H4 (cell line): ENCODE measurements at places on chromosomes 11 and 22.
A peak's percentile ranks its signal among the peaks of the same experiment; 100 is the strongest.

DNA sequence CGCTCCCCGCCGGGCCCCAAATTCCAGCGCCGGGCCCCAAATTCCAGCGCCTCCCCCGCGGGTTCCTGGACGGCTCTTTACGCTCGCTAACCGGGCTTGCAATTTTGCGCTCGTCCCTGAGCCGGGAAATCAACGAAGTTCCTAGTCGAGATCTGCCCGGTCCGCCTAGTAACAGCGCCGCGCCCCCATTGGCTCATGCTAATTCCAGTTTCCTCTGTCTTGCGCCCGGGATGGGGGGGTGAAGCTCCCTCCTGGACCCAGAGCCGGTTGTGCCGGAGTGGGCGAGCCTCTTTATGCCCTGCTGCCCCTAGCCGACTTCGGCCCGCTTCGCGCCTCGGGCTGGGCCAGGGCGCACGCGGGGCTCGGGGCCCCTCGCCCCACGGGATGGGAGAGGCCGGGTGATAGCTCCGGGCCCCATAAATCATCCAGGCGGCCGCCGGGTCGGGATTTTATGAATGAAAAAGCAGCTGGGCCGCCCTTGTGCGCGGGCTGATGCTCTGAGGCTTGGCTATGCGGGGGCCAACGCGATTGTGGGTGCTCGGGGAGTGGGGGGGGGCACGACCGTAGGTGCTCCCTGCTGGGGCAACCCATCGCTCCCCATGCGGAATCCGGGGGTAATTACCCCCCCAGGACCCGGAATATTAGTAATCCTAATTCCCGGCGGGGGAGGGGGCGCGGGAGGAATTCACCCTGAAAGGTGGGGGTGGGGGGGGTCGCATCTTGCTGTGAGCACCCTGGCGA lies 1.8 kb upstream of the CCND1 start:
- peak; percentile 94 for DNase-seq

GRCh38 chr11:129364143-129364654 lies 11.4 kb upstream of the BARX2 start:
- DNase-seq, result peak; percentile 91

- DNase-seq, result no peak
These were observed 3.0 kb downstream of the YWHAH start for GRCh38 chr22:31947296-31947695.

DNA sequence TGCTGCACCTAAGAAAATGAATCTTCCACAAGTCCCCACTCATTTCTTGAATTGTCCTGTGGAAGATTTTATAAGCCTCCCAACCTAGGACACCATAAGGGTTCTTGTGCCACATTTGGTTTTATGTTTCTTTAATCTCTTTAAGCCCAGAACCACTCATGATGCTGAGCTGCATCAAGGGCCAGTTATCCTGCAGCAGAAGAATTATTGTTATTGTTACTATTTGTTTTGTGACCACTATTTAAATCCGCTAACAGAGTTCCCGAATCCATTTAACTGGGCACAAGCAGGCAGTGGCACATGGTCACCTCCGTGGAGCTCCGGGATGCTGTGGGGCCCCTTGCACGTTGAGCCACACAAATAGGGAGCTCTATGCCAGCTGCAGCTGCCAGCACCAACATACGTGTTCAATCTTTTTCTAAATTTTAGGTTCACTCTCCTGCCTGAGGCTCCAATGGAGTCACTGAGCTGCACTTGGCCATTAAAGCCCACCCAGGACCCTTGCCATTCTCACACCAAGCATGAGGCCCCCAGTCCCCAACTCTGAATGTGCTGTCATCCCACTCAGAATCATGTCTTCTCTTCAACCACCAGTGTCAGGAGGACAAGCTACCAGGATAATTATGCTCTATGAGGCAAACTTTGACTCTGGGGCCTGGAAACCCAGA lies 60.6 kb downstream of the DGCR2 start:
- DNase-seq, result no peak

DNA sequence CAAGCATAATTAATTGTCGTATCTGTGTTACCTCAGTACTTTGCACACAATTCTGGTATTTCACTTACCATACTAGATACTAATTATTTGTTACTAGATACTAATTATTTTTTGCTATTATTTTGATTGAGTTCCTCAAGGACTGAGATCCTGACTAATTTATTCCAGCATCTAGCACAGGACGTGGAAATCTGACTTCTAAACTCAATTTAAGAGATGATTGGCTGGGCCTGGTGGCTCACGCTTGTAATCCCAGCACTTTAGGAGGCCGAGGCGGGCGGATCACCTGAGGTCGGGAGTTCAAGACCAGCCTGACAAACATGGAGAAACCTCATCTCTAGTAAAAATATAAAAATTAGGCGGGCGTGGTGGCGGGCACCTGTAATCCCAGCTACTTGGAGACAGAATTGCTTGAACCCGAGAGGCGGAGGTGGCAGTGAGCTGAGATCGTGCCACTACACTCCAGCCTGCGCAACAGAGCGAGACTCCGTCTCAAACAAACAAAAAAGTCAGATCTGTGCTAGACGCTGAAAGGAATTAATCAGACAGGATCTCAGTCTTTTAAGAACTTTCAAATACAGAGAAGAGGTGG lies 527 bp upstream of the MRPL48 start:
- DNase-seq, result no peak

DNA sequence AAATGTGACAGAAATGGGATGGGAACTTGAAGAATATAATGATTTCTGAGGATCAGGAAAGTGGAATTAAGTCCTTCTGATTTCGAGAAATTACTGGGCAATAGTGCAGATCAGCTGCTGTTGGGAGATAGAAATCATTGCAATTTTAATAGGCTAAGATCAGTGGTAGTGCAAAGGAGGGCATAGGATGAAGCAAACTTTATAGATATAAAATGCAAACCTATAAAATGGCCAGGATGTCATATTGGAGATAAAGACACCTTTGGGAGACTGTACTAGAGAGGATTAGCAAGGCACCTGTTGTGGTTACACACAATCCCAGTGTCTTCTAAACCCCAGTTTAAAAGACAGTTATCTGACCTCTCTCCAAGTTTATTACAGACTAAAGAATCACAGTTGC lies 6.5 kb upstream of the MS4A7 start:
- no peak for DNase-seq

GRCh38 chr11:526192-526591 lies 9.2 kb downstream of the HRAS start:
- DNase-seq, result no peak

DNA sequence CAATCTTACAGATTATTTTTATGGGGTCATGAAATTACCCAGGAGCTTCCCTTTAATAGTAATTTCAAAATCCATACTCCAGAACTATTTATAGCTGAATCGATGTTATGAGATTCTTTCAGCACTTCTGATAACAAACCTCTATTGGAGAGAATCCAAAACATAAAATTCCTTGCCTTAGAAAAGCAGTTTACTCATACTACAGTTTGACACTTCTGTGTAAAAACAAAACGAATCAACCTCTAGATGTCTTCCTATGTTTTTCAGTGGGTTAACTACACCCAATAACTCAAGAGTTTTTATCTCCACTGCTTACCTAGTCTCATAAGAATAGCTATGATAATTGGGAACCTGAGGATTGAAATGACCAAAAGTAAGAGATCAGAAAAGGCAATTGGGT lies 35.6 kb downstream of the KIF18A start:
- no peak for DNase-seq

DNA sequence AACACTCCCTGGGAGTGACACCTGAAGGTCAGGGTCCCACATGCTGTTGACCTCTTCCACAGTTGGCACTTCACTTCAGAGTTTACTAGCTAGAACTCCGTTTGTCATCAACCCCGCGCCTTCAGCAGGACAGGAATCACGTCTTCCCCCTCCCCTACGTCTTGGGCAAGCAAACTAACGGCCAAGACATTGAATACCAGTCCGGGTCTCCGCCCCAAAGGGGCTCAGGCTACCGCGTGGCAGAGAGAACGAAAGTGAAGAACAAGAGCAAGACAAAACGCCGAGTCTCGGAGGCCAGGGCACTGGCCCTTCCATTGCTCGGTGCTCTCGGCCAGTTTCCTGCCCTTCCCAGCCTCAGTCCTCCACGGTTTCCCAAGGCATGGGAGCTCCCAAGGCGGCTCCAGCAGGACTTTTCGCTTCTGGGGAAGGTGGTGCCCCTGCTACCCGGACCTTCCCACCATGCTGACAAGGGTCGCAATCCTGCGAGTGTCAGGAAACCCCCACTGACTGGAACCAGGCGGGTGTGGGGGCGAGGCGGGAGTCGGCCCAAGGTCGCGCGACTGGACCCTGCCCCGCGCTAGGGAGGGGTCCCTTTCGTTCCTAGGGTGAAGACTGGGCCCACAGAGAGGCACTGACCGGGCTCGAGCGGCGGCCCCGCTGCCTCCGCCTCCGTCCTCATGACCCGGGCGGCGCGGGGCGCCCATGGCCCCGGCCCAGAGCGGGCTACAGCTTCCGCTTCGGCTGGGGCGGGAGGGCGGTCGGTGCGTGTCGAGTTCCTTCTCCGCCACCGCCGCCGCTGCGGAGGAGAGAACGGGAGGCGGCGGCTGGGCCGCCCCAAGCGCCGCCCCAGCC lies at the start of gene GUCD1:
Gene GUCD1, minus strand, starts transcription at position 826 of the 852 bp plus-strand sequence. Its CDS starts 147 bp downstream, at position 679.
- DNase-seq, result no peak

DNA sequence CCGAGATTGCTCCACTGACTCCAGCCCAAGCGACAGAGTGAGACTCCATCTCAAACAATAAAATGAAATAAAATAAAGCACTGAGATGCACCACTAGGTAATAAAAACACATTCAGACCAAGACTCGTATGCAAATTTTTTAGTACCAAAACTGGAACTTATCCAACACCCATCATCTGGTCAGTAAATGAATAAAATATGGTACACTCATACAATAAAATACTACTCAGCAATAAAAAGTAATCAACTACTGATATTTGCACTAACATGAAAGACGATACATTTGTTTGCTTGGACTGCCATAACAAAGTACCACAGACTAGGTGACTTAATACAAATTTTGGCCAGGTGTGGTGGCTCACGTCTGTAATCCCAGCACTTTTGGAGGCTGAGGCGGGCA lies 17.8 kb upstream of the POLD3 start:
- DNase-seq, result no peak

DNA sequence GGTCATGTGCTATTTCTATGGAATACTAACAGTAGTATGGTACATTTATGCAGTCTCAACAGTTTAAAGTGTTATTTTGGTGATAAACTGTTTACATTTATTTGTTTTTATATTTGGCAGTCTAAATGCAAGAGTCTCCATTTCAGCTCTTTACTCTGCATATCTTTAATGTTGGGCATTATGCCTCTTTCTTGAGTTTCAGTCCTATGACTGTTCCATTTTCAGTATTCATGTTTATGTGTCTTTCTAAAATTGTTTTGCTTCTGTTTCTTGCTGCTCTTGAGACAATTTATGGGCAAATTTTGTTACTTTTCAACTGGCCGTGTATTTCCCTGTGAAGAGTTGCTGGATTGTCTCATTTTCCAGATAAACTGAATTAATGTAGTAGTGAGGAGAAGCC lies 6.6 kb upstream of the RAB30 start:
- DNase-seq, result no peak

DNA sequence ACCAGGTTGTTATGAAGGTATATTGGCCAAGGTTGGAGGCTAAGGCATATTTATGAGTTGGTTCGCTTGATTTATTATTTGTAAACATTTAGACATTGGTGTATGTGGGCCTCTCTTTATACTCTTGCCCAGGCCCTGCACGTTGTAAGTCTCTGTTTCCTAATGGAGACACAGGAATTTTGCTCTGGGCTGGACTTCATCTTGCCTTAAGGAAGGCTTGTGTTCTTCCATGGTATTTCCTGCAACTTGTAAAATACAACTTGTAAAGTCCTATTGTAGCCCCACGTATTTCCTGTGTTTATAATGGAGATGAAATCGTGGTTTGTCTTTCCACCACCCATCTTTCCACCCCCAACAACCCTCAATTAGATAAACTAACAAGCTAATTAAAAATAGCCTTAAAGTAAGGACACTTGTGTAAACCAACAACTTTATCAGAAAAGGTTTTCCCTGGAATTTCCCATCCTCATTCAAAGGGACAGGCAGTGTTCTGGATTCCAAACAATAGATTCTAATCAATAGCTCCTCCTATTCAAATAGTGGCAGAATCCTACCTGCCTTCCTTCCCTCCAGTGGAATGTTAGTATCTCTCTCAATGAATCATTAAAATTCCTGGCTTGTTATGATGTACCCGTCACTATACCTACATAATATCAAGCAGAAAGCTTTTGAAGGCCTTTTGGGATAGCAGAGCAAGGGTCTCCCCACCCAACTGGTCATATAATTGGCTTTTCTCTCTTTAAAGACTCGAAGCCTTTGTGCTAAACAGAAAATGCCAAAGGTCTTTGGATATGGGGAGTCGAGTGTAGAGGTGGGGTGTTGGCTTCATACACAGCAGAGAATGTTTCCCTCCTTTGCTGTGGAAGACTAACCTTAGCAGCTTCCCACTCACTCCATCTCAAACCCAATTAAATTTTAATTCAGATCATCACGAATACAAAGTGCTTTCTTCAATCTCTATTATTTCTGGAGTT lies 77.1 kb downstream of the UBASH3B start:
- no peak for DNase-seq
